T-helper 2 cell treated with Interferon-gamma antibody and Interleukin-4, amounts not matched to agents 5 μg/mL and 100 μg/mL, for 36 hours (primary cell): ENCODE measurements at places on chromosomes 3 and 15.

- DNase-seq = no peak
These were observed 697 bp upstream of the RAB5A start for GRCh38 chr3:19945969-19946831.

DNA sequence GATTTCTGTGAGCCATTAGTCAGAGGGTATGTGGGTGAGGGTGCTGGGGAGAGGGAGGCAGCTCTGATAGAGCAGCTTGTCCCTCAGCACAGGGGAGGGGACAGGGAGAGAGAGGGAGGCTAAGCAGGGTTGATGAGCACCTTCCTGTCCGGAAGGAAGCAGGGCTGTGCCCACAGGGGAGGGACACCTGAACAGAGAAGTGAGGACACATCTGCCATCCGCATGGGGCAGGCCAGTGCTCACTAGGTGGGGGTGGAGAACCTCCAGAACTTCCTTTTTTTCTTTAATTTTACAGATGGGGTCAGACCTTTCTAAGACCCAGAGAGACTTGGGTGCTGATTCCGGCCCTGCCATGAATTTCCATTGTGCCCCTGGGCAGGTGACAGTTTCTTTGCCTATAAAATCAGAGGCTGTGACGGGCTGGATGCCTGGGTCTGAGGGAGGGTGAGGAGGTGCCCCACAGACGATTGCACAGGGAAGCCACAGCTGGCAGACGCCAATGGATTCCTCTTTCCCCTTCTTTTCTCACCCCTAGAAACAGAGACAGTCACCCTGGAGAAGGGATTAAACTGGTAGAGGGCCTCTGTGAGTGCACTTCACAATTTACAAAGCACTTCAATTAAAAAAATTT is 4.1 kb upstream of the TGM5 start:
- no peak for DNase-seq

GRCh38 chr3:4577721-4578120 is 84.6 kb downstream of the ITPR1 start:
- no peak for DNase-seq

GRCh38 chr3:125250973-125251372 is 38.4 kb upstream of the SLC12A8 start:
- no peak for DNase-seq

DNA sequence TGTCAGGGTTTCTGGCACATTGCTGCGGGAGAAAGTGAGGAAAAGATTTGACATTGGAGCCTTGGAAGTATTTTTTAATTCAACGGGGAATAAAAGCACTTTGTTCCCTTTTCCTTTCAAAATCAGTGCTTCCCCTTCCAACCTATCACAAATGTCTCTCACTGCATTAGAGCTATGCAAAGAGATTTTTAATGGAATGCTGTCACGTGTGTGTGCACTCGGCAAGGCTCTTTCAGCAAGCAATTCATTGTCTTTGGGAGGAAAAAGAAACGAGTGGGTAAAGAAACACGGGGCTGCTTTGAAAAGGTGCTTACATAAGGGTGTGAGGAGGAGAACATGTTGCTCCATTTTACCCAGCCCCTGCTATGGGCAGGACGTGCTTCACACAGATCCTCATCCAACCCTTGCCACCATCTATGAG is 490.4 kb upstream of the PROK2 start:
- DNase-seq = no peak

DNA sequence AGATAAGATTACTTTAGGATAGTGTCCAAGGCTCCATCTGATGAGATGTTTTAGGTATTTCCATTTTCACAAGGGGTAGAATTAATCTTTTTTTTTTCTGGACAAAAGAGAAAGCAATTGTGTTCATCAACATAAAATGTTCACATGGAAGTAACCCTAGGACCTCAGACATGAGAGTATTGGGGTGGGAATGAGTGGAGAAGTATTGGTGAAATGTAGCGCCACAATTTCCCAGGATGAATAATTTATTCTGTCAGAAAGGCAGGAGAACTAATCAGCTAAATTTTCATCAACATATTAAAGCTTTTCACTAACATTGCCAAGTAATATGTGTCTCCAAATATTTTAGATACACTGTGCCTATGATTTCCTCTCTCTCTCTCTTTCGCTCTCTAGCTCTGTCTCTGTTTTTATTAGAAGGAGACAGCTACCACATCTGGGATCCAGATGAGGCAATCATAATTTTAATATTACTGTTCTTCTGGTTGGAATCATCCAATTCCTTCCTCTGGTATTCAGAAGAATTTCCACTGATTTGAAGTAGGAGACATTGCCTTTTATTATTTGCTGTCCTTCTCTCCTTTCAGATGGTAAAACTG is 21.6 kb upstream of the ZNF280D start:
- no peak for DNase-seq

DNA sequence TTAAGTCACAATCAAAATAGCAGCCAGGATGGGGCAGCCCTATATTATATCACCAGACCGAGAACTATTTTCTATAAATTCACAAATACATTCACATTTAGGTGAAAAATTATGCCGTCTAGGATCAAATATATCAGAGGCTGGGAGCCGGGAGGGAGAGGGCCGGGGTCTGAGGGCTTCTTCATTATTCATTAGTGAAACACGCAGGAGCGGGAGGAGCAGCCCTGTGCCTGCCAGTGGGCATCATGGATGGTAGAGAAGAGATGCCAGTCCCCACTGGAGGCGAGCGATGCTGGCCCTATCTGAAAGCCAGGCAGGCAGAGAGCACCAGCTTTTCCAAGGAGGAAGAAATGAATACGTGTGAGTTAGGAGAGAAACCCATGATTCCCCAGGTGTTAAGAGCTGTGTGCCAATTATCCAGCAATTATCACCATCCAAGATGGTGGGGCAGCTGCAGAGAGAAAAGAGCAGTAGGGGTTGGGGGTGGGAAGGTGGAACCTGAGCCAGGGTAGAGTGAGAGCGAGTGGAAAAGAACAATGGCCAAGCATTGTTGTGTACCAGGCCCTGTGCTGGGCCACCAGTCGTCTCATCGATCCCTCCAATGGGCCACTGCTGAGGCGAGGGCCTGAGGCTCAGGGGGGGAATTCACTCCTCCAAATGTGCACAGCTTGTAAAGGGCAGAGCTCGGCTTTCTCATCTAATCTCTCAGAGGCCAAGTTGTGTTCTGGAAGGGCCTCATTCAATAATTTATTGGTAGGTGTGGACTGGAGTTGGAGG is 261.3 kb upstream of the TLE3 start:
- no peak for DNase-seq

DNA sequence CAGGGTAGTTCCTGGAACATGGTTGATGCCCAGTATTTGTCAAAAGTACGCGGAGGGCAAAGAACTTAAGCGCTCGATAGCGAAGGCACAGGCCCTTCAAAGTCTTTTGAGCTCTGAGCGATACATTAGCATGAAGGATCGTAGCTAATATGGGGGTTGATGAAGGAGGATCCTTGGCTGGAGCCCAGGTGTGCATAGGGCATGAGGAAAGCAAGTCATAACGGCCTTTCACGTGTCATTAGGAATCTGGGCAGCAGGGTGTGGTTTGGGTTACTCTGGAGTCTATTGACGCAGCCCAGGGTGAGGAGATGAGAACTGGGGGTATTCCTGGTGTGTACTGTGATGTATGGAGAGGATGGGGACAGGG is 31.7 kb downstream of the SPINK8 start:
- no peak for DNase-seq

DNA sequence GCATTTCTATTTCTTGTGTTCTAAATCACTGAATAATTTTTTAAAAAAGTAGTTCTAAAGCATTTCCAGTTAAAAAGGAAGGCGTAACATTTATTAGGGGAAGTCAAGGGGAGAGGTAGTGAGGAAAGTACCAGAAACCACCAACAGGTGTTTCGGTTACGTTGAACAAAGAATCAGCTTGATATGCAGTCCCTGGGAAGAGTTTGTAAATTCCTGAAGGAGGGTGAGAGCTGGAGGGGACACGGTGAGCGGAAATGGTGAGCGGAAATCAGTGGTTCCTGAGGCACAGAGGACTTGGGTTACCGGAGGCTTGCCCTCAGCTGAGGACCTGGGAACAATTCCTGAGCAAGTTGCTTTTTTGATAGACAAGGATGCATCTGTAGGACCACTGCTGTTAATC is 17.8 kb downstream of the MAP2K1 start:
- DNase-seq = no peak

DNA sequence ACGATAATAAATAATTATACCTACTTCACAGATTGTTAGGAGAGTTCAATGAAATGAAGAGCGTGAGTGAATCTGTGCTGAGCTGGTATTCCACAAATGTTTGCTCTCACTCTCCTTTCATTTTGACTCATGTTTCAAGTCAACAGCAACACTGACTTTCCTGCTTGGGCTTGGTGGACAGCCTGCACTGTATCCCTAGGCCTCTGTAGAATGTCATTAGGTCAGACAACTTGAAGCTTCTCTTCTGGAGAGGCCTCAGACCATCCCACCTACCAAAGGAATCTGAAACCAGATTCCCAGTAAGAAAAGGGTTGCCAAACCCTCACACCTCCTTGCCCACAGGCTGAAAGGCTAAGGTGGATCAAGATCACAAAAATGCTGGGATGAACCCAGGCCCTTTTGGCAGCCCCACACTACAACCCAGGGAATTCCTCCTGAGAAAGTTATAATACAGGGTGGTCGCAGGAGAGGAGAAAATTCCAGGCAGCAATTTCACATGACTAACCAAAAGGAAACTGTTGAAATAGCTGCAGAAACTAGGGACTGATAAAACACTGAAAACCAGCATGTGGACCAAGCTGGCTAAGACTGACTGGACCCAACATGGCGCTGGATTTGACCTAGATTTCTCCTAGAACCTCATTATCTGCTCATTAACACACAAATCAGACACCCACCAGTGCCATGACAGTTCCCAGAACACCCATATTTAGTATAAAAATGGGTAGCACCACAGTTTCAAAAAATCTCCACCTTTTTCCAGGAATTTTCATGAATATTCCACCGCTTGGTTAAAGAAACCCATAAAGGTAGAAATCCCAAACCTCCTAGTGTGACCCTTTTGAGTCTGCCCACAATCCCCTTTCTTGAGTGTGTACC is 57.0 kb upstream of the ZNF148 start:
- DNase-seq = no peak

DNA sequence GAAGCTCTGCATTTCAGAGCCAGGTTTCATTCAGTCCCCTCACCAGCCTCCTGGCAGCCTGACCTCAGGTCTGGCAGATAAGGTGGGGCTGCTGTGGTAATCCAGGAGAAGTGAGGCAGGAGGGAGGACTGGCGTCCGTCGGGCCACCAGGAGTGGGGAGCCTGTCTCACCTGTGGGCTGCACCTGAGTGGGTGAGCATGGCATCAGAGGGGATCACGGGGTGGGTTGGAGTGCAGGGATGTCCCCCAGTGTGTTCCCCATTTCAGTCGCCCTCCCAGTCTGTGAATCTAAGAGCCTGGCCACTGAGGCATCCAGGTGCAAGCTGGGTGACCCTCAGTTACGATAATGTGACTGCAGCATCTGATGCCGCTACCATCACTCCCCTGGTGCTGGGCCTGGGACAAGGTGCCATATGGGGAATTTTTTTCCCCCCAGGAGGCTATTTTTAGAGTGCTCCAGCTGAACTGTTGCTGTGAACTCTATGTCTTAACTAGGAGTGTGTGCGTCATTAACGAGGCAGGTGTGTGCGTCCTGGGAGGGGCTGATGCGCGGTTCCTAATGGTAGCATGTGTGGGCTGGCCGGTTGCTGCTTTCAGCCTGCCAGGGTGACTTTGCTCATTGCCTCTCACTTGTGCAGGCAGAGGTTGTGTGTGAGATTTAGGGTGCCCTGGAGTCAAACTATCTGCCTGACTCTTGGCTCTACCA is 165.2 kb downstream of the SLCO3A1 start:
- DNase-seq = no peak

- no peak for DNase-seq
These were observed 27.1 kb downstream of the C15orf39 start for GRCh38 chr15:75228787-75229186.

DNA sequence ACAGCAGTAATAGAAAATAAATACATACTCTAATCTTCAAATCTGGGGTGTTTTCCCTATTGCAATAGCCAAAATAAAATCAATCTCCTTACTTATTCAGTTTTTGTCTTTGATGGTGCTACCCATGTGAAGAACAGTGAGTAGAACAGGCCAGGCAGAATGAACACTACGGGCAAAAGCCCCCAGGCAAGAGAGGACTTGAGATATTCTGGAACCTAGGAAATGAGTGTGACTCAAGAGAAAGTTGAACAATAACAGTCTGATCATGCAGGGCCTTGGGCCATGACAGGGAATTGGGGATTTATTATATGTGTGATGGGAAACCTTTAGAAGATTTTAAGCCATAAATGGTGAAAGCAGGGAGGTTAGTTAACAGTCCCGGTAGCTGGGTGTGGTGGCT is 14.0 kb upstream of the DUT start:
- DNase-seq = no peak

DNA sequence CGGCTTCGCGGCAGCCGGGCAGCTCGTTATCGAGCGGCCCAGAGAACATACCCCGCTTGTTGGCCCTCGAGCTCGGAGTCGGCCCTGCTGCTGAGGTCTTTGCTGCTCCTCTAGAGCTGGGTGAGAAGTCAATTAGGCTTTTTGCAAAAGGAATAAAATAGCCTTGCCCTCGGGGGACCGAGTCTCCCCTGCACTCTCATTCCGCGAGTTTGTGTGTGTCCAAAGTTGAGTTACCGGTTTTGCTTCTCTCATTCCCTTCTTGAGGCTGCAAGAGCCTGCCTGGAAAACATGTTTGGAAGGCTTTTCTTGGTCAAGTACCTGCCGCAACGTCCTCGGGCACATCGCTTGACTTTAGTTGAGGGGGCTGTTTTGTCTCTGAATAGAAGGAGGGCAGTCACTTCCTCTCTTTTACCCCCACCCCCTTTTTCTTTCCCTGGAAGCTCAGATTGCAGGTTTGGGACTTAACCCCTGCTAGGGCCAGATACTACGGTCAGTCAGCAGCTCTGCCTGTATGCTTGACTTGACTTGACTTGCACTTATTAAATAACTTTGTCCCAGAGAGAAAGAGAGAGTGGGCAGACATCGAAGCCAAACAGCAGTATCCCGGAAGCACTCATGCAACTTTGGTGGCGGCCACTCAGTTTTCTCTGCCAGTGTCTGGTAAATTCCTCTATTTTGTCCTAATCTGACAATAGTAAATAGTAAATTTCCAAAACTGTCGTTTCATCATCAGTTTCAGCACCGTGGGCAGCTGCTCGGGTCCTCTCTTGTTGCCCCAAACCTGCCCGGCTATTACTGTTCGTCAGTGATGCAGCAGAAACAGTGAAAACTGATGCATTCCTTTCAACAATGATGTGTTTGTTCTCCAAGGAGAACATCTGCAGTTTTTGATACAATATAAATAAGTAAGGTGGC is 609 bp downstream of the RNF13 start:
- no peak for DNase-seq

- no peak for DNase-seq
These were observed 17.9 kb downstream of the CP start for GRCh38 chr3:149203758-149204157.

DNA sequence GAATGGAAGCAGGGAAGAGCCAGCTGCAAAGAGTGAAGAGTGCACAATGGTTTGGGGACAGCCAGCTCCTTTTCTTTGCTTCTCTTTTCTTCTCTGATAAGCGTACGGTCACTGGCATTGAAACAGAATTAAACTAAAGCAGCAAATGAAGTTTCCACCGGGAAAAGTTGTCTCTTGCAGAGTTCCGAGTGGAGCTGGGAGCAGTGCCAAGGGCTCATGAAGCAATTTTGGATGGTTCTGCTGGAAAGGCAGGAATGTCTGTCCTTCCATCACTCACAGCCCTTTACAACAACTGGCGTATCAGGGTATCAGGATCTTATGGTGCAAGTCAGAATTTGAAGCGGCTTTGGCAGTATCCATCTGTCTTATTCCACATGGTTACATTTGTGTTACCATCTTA is 1042.9 kb downstream of the NTRK3 start:
- no peak for DNase-seq
